Neural crest cell (in vitro differentiated cells): ENCODE measurements at places on chromosomes 3 and 15. TPM values are rescaled to one million over a fixed set of nuclear protein-coding genes. Genes with fewer than 3 reads are reported as not detected.

Gene CORO2B
- 21.3 and 23.1 TPM in 2 replicates for total RNA-seq

Gene PAK6
- total RNA-seq, result 0.28 and 0.93 TPM in 2 replicates

Gene MAP6D1
- total RNA-seq, result 4.7 and 4.9 TPM in 2 replicates

Gene SH2D7
- not detected in 2 replicates for total RNA-seq

- H3K36me3 ChIP-seq, result no peaks in the 10 kb centered on the region
- peaks cover 2% of the 10 kb centered on the region for H3K27me3 ChIP-seq
- no peak overlapping the region for H3K27ac ChIP-seq
- DNase-seq, result peak; percentile 32
Observed at GRCh38 chr15:79185199-79185598, 94.6 kb upstream of the RASGRF1 start.

- no peak overlapping the region for H3K4me3 ChIP-seq
- DNase-seq, result no peak
- H3K4me1 ChIP-seq, result peaks cover 6% of the 10 kb centered on the region
- H3K36me3 ChIP-seq, result peaks cover 3% of the 10 kb centered on the region
Observed at GRCh38 chr3:126166009-126166408, 14.4 kb downstream of the ALDH1L1 start.

DNA sequence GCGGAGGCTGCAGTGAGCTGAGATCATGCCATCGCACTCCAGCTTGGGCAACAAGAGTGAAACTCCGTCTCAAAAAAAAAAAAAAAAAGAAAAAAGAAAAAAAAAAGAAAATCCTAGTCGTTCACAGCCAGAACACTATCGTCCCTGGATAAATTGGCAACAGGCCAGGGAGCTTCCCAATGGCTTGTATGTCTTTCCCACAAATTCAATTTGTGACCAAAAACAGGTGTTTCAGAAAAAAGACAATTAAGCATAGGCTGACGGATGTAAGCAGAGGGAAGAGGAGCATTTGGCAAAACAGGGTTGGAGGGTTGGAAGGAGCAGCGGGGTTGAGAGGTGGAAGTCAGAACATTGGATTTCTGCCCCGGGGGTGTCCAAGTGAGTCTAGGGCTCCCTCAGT lies 8.5 kb downstream of the EPB42 start:
- no peaks in the 10 kb centered on the region for H3K4me1 ChIP-seq
- no peak overlapping the region for H3K4me3 ChIP-seq
- H3K27ac ChIP-seq, result peak overlapping the region; percentile 6

- H3K27me3 ChIP-seq, result no peaks in the 10 kb centered on the region
- H3K36me3 ChIP-seq, result no peaks in the 10 kb centered on the region
- DNase-seq, result no peak
- no peaks in the 10 kb centered on the region for H3K4me1 ChIP-seq
- H3K27ac ChIP-seq, result no peak overlapping the region
Observed at GRCh38 chr3:182710557-182711157, 82.6 kb upstream of the ATP11B start.

DNA sequence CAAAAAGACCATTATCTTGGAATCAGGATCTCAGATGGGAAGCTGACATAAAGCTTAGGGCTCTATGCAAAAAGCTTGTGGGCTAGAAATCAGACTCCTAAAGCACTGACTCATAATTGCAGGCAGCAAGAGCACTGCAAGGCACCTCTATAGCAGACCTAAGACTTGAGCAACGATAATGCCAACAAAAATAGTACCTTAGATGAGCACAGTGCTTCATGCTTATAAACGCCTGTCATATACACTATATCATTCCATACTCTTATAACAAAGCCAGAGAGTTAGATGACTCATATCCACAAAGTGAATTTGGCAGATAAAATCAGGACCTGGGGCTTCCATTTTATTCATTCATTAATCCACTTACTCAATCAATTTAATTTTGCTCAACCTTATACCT lies 560.8 kb downstream of the MCTP2 start:
- no peaks in the 10 kb centered on the region for H3K4me1 ChIP-seq
- H3K4me3 ChIP-seq, result no peak overlapping the region
- DNase-seq, result no peak
- H3K27ac ChIP-seq, result no peak overlapping the region

- no peaks in the 10 kb centered on the region for H3K27me3 ChIP-seq
- H3K4me1 ChIP-seq, result peaks cover 43% of the 10 kb centered on the region
- no peak overlapping the region for H3K4me3 ChIP-seq
- no peak overlapping the region for H3K27ac ChIP-seq
- H3K36me3 ChIP-seq, result peaks cover 25% of the 10 kb centered on the region
Observed at GRCh38 chr3:113278599-113278955, 67.2 kb downstream of the BOC start.

- DNase-seq, result no peak
- no peaks in the 10 kb centered on the region for H3K27me3 ChIP-seq
- H3K36me3 ChIP-seq, result no peaks in the 10 kb centered on the region
- no peak overlapping the region for H3K27ac ChIP-seq
- no peak overlapping the region for H3K4me3 ChIP-seq
- H3K4me1 ChIP-seq, result no peaks in the 10 kb centered on the region
Observed at GRCh38 chr15:70283511-70283910, 185.8 kb upstream of the TLE3 start.

GRCh38 chr3:157263027-157263426 lies 103.1 kb upstream of the CCNL1 start:
- no peak overlapping the region for H3K27ac ChIP-seq
- no peaks in the 10 kb centered on the region for H3K27me3 ChIP-seq
- no peaks in the 10 kb centered on the region for H3K36me3 ChIP-seq

DNA sequence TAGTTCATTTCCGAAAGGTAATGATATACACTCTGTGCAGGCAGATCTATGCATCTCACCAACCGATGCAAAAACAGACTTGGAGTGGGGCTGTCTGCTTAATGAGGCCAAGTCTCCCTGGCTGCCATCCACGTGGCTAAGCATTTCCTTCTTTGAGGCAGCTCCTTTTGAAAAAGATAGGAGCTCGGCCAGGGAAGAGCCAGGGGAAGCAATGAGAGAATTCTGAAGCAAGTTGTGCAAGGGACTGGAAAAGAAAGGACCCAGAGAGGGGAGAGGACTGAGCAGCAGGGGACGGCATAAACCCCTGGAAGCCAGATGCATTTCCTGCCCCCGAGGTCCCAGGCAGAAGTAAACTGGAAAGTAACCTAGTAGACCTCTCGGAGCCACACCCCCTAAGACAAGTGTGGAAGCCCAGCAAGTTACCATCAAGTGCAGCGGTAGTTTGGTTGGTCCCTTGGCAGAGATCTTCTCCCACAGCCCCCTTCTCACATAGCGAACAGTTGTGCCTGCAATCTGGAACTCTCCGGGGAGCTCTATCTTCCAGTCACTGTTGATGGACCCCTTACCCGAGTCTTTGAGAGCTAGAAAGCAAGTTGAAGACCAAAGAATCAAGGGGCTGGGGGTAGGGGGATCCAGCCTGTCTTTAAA lies 288.2 kb downstream of the ADAMTS17 start:
- H3K27ac ChIP-seq, result no peak overlapping the region
- no peaks in the 10 kb centered on the region for H3K36me3 ChIP-seq
- peaks cover 9% of the 10 kb centered on the region for H3K4me1 ChIP-seq
- no peak overlapping the region for H3K4me3 ChIP-seq

DNA sequence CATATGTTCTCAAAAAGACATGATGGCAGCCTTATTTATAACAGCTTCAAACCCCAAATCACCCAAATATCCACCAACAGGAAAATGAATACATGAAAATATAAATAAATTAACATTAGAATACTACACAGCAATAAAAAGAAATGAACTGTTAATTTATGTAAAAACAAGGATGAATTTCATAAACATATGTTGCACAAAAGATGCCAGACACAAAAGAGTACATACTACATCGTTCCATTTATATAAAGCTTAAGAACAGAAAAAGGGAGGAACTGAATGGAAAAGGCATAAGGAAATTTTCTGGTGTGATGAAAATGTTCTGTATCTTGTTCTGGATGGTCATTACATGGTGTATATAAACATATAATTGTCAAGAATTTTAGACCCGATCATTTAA lies 69.9 kb upstream of the TUSC7 start:
- DNase-seq, result no peak
- no peaks in the 10 kb centered on the region for H3K36me3 ChIP-seq
- no peak overlapping the region for H3K4me3 ChIP-seq
- H3K4me1 ChIP-seq, result no peaks in the 10 kb centered on the region

DNA sequence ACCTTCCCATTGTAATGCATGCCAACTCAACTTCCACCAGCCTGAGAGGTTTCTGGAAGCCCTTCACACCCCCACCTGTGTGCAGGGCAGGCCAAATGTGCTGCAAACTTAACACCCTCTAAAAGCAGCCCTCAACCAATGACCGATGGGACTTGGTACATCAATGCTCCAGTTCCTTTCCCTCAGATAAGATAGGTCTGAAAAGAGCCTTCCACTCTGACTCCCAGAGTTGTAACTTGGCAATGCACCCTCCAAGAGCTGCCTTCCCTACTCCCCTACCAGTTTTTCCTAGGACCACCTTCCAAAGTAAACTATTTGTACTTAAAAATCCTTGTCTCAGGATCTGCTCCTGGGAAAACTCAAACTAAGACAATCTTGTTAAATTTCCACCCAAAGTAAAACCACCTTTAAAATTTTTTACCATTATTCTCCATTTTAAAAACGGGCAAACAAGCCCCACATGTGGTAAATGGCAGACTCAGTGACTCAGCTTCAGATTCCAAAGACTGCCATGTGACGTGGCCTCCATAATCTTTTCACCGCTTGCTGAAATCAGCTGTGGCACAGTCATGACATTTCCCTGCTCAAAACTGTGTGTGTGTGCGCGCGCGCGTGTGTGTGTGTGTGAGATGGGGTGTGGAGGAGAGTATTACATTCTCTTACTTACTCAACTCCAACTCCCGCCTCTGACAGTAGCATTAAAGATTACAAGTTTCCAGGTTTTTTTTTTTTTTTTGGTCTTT lies 17.2 kb downstream of the RASGRP1 start:
- no peaks in the 10 kb centered on the region for H3K4me1 ChIP-seq
- H3K27ac ChIP-seq, result no peak overlapping the region
- no peak for DNase-seq
- H3K4me3 ChIP-seq, result no peak overlapping the region
- H3K27me3 ChIP-seq, result no peaks in the 10 kb centered on the region
